Frontal cortex (tissue), 4 donors: ENCODE measurements at places on chromosomes 4 and X. TPM values are rescaled to one million over a fixed set of nuclear protein-coding genes. Genes with fewer than 3 reads are reported as not detected.

GRCh38 chr4:103773691-103774231 is 54.0 kb upstream of the TACR3 start:
- DNase-seq: no peak

DNA sequence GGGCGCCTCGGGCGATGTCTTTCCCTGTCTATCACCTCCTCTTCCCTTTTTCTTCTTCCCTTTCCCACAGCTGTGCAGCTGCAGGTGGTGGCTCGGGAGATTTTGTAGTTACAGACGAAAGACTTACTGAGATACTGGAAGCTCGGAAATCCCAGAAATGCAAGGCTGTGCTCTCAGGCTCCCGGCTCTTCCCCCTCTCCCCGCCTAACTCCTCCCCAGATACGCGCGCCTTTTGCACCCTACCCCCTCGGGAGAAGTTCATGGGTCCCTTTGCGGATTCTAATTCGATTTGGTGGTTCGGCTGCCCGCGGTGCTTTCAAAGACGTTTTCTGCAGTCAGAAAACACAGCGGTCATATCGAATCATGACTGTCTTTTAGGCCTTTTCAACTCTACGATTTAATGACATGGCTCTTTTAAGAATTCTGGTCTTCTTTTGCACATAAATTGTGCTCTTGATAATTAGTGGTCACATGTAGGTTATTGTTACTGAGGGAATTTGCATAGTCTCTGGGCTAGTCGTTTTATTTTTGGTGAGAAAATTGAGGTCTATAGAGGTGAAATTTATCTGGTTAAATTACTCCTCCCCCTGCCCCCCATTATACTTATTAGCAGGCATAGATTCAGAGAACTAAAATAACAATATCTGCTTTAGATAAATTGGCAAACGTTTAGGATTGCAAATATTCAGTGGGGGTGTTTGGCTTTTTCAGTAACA is 1.6 kb downstream of the SEPTIN11 start:
- no peak for DNase-seq

DNA sequence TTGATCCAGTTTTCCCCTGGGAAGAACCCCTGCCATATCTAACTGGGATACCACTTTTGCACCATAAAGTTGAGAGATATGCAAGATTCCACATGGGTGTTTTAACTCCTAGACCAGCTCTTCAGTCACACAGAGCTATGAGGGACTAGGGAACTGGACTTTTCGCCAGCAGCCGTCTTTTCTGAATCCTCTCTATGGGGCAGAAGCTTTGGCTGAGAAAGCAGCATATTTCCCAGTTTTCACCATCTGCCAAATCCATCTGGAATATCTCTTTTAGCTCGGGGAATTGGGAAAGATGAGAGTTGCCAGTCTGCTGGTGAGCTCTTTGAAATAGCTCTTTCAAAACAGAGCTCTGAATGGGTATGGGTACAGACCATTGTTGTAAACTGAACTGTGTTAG is 20.9 kb downstream of the APOOL start:
- DNase-seq: no peak

Gene GPRASP2
- 84.8 TPM for total RNA-seq

DNA sequence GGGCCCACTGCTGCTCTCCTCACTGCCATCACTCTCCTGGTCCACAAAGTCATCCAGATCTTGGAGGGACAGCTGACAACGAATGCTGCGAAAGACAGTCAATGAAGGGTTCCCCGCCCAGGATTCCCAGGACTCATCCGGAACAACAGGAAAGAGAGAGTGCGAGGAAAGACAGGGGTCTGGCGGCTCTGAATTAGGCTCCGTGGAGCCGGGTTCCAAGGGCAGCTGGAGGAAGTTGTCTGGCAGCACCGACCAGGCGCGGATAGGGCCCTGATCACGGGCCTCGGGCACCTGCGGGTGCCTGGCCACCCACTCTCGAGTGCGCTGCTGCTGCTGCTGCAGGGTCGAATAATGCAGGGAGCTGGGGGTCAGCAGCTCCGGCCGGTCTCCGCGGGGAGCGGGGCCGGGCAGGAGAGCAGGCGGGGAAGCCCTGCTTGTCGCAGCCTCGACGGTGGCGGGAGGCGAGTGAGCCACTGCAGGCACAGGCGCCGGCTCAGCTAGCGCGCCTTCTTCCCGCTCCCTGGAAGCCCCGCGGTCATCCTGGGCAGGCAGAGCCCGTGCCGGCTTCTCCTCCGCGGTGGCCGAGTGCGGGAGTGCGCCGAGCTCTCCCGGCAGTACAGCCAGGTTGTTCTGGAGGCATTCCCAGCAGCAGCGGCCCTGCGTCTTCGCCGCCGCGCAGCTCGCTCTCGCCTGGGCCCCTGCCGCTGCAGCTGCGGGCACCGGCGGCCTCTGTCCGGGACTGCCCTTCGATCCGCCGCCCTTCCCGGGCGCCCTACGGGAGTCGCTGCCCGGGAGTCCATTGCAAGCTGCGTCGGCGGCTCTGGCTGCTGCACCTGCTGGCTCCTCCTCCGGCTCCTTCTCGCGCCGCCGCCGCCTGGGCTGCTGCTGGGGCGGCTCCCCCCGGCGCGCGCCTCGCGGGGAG is 1.1 kb downstream of the SOWAHB start:
- DNase-seq: peak; percentile 38
